AG09319 (cell line): ENCODE measurements at places on chromosomes 5 and 9.

DNA sequence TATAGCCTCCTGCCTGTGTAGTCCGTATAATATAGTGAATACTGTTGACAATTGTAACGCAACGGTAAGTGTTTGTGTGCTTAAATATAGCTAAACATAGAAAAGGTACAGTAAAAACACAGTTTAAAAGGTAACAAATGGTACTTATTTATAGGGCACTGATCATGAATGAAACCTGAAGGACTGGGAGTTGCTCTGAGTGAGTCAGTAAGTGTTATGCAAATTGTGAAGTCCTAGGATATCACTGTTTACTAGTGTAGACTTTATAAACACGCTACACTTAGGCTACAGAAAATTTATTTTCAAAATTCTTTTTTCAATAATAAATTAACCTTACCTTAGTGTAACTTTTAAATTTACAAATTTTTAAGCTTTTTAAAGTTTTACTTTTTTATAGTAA is 1090.1 kb downstream of the CDH9 start:
- no peak for DNase-seq

DNA sequence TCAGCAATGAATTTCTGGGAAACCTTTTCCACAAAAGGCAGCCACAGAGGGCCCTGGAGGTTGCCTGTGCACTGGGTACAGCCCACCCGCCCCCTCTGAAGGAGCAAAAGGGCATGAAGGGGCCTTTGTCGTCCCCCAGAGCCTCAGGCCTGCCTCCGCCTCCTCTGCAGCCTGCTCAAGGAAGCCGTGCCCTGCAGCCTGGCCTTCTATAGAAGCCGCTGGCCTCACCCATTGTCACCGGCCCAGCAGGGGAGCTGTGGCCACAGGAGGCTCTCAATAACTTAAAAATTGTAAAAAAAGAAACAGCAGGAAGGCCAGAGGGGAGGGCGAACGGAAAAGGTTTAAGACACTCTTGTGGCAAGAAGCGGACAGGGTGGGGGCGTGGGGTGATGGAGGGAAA is 213.3 kb downstream of the IRX2 start:
- DNase-seq: no peak

DNA sequence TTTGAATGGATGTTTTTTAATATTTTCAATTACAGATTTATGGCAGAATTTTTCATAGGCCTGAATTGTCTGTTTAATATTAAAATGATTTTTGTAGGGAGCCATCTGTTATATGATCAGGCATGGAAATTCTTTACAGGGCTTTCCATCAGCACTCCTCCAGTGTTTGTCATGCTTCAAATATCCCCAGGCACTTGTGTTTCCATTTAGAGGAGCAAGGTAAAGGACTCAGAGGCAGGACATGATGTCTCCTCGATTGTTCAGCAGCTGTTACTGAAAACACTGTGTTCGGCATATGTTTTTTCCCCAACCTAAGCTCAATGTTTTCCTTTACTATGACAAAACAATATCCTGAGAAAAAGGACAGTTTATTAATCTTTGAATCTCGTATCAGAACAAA is 172.3 kb upstream of the RFX3 start:
- no peak for DNase-seq

- DNase-seq: no peak
Measured at GRCh38 chr9:74499111-74499601, 2.0 kb downstream of the RORB start.

DNA sequence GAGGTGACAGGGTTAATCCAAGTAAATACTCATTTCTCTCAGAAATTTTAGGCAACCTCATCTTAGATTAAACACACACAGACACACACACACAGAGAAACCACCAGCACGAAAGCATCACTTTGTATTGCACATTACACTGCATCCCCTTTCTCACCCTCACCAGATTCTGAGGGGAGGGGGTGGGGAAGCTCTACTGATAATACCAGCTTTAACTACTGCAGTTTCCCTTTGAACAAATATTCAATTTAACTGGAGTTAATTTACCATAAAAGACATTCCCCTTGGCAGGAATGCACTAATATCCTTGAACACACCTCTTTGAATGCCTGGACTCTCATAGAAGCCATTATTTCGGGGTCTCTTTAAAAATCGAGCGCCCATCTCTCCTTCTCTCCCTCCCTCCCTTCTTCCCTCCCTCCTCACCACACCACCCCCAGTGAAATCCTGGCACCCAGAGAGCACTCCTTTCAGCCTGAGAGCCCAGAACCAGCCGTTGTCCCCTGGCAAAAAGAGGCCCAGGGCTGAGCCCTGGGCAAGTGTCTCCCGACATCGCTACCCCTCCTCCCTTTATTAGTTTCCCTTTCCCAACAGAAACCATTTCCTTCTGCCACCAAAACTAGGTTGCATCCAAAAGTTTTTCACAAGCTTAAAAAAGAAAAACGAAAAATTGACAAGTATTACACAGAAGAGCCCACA is 2.8 kb upstream of the NFIB start:
- DNase-seq: no peak

GRCh38 chr5:149680810-149681221 is 49.3 kb upstream of the PPARGC1B start:
- no peak for DNase-seq

- no peak for DNase-seq
Measured at GRCh38 chr9:78507037-78507436, 210.1 kb downstream of the PSAT1 start.

- no peak for DNase-seq
Measured at GRCh38 chr5:32280656-32281081, 32.1 kb downstream of the MTMR12 start.

DNA sequence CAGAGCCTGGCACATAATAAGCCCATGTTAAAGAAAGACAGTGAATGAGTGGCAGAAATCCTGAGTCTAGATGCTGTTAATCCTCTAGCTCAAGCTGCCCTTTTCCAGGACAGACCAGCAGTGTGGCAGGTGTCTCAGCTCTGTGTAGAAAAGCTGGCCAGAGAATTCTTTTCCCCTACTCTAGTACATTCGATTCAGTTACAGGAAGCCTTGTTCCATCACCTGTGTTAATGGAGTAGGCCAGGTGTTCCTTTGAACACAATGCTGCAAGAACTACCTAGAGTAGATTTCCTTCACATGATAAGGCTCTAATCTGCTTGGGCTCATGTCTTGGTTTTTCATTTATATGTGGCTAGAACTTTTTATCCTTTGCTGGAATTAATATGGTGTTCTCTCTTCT is 52.5 kb downstream of the NUP214 start:
- no peak for DNase-seq

- no peak for DNase-seq
Measured at GRCh38 chr9:27535701-27536118, 6.1 kb upstream of the MOB3B start.

DNA sequence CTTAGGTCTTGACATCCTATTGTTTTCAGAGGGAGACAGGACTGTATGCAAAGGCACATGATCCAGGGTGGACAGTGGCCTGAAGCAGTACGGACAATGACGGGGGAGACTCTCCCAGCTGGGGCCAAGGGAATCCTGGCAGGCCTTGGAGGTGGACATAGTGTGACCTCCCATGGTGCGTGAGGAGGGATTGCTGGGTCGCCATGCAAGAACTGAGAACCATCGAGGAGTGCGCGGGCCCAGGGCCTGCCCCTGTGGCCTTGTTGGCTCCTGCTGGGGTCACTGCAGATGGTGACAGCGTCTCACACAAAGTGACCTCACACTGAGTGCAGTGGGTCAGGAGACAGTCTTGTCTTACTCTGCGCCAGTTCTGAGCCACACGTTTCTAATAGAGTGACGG is 192.4 kb downstream of the GADD45G start:
- DNase-seq: no peak

DNA sequence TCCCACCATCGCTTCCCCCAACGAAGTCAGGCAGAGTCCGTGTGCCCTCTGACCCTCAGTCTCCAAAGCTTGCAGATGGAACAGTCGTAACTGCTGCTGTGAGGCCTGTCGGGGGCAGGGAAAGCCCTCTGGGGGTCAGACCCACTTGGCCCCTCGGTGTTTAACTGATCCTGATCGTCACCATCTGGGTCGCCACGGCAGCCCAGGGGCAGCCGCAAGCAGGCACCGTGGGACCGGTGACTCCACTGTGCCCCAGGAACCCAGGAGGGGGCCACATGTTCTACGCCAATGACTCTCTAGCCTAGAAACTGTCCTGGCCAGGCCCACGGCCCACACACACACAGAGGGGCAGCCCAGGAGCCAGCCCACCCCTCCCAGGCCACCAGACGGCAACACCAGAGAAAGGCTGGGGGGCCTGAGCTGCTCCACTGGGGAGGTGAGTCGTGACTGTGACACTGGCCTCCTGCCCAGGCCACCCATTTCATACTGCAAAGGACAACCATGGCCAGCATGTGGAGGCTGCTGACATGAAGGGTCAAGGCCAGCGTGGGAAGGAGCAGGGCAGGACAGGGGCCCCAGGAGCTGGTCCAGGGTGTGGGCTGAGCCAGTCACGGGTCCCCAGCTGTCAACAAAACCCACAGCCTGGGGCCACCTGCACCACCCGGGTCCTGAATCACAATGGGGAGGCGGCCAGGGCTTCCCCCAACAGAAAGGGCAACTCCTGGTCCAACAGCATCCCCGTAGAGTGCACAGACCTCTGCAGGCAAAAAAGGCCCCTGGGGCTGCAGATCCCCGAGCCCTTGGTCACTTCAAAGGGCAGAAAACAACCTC is 20.8 kb downstream of the VAV2 start:
- DNase-seq: no peak

DNA sequence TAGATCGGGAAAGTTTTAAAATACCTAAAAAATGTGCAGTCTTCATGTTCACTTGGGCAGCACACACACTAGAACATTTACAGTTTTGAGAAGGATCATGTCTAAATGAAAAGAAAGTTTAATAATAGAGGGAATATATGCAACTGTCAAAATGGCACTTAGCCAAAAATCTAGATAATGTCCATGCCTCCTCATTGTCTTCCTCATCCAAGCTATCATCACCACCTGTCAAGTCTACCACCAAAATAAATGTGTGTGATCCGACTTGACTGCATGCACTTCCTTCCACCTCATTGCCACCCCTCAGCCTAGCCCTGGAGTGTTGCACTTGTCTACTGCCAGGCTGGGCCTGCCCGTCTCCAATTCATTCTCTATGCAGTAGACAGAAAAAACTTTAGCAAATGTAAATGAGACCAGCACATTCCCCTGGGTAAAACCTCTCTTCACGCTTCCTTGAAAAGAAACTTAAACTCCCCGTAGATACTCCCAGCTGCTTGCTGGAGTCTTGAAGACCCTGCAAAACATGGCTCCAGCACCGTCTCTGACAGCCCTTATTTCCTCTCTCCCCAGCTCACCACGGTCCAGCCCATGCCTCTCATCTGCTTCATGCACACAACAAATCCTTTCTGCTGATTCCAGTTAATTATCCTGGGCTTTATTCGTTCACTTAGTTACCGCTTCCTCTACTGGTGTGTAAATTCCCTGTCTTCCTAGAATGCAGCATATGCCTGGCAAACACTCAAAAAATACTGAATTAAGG is 66.9 kb downstream of the FANCC start:
- DNase-seq: no peak

- DNase-seq: no peak
Measured at GRCh38 chr5:109563739-109564138, 126.0 kb upstream of the MAN2A1 start.

DNA sequence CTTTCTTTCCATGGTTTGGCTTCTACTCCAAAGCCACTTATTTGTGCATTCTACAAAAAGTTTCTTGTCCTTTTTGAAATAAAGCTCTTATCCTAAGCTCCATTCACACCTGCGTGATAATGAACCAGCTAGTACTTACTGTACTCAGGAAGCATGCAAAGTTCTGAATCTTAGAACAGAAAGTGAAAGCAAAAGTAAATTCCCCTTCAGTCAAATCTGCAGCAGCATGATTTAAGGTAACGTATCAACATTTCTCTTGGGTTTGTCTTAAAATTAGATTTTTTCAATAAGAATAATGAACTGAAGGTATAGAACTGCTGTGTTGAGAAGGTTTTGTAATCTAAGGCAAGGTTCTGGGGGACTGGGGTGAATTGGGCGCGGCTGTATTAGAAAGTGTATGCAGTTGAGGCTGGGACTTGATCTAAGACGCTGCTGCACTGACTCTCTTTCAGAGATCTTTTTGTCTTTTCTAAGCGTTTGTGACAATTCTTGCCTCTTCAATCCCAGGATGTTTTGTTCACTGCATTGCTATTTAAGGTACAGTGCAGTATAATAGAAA is at the start of gene ERAP2:
Gene ERAP2, plus strand, starts transcription at position 209 of the 559 bp plus-strand sequence. CDS start 3,186 bp downstream, outside the sequence.
- no peak for DNase-seq

DNA sequence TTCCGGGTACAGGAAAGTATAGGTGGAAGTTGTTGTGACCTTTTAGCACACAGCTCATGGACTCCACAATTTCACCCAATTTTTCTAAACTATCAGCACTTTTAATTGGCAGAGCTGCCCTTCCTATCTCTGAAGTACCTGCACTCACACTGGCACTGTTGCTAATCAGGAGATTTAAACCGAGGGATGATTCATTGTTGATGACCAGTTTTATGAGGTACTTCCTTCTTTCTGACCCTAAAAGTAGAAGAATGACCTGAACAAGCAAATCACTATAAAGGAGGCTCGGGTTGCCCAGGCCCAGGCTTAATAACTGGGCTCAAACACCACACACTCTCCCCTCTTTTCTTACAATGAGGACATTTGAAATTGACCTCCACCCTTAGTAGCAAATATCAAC is 105.9 kb downstream of the KCNN2 start:
- DNase-seq: no peak

GRCh38 chr5:136232316-136232715 is 39.4 kb upstream of the SMIM32 start:
- DNase-seq: no peak

- DNase-seq: no peak
Measured at GRCh38 chr5:30937070-30937469, 256.4 kb upstream of the CDH6 start.

DNA sequence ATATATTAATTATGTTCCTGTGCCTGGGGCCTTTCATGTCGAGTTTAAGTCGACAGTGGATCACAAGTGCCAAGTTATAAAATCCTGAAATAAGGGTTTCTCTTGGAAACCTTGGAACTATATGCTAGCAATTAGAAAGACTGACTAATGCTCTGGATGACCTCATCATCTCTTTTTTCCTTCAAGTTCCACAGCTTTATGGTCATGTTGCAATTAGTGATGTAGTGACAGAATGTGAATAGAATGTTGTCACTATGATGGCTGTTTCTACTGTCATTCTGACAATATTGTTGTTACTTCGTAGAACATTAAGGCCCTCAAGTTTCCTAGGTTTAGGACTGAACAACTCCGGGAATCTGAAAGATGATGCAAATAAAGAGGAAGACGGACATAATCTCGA is 368.0 kb upstream of the SEMA6A start:
- no peak for DNase-seq

- no peak for DNase-seq
Measured at GRCh38 chr5:1789834-1790471, 9.7 kb downstream of the MRPL36 start.

DNA sequence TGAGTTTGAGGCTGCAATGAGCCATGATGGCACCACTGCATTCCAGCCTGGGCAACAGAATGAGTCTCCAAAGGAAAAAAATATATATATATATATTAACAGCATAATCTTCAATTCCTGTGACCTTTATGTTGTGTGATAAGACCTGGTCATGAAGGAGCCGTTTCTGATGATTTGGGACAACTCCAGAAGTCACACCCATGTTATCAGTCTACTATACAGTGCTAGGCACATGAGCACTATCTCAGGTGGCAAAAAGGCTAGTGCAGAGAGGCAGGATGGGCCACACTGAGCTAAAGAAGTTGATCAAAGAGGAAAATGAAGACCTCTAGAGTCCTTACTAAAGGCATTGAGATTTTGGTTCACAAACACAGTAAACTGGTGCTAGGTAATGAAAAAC is 205.0 kb upstream of the RAD23B start:
- no peak for DNase-seq
